ENCODE measurements at places on chromosomes 2 and 18.
A peak's percentile ranks its signal among the peaks of the same experiment; 100 is the strongest.

DNA sequence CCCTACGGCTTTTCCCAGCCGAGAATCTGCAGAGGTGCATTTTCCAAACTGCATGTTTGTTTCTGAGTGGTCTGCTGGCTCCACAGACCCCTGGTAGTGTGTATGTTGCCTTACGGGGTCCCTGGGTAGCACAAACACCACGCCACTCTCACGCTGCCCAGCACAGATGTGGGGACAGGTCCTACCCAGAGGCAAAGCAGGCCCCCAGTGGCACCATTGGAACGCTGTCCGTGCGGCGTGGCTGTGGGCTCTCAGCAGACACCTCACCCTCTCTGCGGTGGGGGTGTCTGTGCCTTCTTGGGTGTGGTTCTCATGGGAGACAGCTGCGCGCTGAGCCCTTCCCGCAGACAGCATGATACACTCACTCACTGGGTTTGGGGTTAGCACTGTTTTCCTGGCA lies 137.4 kb downstream of the NFATC1 start:
- DNase-seq: no peak

DNA sequence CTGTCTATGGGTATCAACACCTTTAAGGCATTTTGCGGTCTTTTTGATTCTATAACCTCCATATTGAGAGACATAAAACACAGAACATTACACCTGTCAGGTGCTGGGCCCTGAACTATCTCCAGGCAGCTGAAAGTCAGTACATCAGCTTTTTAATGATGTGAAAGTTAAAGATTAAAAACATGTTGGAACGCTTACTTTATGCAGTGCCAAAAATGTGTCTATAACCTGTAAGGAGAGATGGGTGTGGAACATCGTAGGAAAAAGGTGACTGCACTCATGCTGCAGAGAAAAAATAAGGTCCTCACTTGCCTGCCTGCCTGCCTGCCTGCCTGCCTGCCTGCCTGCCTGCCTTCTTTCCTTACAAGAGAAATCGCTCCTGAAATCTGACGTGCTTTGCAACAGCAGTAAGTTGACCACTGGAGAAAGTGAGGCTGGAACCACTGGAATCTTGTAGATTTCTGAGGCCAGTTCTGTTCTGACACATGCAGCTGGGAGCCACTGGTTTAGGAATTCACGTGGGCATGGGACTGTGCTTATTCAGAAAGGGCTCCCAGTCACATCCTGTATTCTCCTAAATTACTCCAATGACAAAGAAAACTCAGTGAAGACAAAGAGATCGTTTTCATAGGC lies 34.1 kb downstream of the BCL11A start:
- DNase-seq: no peak

GRCh38 chr2:152550386-152550785 lies 166.9 kb downstream of the PRPF40A start:
- no peak for DNase-seq

GRCh38 chr18:66662632-66663031 lies 58.7 kb upstream of the CDH19 start:
- no peak for DNase-seq

- DNase-seq: no peak
These were observed 25.9 kb upstream of the GCC2 start for GRCh38 chr2:108423067-108423466.

- DNase-seq: no peak
These were observed 196.0 kb downstream of the ZEB2 start for GRCh38 chr2:144323946-144324345.

- no peak for DNase-seq
These were observed 148.7 kb downstream of the RAPGEF4 start for GRCh38 chr2:172884336-172884735.

DNA sequence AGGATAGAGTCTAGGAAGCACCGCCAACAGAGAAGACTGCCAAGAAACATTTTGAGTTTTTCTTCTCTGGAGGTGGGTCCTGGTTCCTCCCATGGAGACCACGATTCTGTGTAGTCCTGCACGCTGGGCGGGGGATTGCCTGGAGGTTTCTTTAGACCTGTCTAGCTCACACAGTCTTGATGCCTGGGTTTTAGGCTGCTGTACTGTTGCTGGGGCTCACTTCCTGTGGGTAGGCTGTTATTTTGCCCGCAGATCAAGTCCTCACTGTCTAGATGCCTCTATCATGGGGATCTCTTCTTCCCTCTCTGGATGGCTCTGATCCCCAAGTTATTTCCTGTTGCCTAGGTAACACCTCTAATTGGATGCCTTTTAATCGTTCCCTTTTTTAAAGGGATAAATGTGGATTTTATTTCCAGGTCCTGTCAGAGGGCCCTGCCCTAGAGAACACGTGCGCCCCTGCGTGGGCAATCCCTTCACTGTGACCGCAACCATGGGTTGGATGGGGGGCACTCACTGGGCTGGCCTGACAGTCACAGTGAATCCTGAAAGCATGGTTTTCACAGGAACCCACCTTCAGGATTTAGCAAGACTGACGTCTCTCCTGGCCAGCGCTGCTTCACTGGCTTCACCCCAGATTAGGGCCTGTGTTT lies 115.7 kb downstream of the MSH2 start:
- DNase-seq: no peak

DNA sequence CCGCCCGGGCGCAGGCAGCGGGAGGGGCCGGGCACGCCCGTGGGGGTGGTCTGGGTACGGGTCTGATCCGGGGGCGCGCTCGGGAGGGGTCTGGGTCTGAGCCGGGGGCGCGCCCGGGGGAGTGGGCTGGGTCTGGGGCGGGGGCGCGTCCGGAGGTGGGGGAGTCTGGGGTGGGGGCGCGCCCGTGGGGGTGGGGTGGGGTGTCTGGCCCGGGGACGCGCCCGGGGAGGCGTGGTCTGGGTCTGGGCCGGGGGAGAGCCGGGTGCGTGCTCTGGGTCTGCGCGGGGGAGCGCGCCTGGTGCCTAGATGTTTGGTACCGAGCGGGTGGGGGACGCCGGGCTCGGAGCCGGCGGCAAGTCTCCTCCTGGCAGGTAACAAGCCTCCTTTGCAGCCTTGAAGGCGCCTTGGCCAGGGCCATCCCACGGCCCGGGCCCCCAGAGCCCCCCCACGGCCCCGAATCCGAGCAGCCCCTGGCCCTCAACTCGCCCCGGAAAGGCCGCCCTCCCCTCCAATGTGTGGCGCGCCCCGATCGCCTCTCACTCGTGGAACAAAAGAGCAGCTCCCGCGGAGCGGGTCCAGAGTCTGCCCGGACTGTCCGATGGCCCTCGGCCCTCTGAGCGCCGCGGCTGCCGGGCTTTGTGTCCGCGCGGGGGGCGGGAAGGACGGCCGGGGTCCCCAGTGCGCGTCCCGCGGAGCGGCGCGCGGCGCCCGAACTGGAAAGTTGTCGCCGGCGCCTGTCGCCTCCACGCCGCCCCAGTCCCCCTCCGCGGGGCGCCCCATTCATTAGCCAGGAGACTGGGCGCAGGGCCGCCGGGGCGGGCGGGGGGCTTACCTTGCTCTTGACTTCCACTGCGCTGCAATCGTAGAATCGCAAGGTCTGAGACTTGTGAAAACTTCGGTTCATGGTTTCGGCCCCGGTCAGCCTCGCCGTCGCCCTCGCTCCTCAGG lies 595 bp downstream of the PARD6G start:
- no peak for DNase-seq

DNA sequence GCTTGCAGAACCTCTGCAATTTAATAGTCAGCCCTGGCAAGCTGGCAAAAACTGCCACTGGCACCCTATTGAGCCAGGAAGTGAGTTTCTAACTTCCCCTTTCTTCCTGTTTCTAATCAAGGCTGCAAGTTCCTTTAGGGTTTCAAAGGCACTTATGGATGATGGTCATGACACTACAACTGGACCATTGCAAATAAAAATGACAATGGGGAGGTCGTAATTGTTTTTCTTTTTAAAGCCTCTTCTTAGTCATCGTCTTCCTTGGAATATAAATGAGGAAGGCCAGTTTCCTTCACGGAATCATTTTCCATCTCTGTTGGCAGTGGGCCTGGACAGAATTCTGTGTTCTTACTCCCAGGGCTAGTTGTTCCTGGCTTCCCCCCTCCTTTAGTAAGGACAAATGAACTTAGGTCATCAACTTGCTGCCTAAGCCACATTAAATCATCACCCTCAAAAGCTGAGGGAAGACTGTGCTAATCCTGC lies 35.8 kb downstream of the SH3RF3 start:
- DNase-seq: no peak

GRCh38 chr2:56474412-56475158 lies 290.8 kb downstream of the CCDC85A start:
- no peak for DNase-seq

GRCh38 chr2:83081826-83082690 lies 1377.0 kb downstream of the SUCLG1 start:
- DNase-seq: no peak

DNA sequence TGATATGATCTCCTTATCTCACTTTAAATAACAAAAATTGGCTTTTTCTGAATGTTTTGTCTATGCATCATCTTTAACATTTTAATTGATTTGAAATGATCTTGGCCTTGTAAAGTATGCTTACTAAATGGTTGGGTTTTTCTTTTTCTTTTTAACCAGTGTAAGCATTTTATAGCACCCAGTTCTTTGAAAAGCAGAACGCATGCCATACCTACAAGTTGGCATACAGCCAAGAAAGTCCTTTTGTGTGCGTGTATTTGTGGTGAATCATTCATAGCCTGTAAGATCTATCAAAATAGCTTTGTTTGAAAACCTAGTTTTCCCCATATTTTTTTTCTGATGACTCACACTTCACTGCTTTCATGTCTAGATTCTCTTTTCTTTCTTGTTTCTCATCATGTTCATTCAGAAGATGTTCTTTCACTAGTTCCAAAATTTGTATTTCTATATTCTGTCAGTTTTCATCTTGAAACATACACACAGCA lies 4.1 kb upstream of the VRK2 start:
- peak; percentile 24 for DNase-seq

DNA sequence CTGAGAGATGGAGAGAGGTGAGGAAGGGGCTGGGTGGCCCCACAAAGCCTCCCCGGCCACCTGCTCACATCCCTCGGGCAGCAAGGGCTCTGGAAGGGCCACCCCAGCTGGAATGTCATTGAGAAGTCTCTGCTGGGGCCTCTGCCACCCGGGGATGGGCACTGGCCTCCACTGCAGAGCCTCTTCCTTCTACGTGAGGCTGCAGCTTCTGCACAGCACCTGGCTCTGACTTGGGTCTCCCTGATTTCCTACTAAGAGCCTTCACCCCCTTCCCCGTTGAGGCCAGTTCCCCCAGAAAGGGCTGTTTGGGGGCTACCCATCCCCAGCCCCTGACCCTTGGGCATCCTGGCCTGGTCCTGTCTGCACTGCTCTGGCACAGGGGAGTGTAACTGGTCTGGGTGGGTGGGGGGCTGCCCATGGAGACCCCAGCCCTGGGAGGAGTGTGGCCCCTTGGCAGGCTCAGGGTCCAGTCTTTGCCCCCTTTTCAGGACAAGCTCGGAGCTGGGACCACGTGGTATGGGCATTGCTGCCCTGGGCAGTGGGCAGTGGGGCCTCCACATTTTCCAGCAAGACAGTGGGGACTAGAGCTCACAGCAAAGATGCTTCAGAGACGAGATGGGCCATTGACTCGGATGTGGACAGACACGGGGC lies 5.6 kb downstream of the PDCD1 start:
- no peak for DNase-seq

DNA sequence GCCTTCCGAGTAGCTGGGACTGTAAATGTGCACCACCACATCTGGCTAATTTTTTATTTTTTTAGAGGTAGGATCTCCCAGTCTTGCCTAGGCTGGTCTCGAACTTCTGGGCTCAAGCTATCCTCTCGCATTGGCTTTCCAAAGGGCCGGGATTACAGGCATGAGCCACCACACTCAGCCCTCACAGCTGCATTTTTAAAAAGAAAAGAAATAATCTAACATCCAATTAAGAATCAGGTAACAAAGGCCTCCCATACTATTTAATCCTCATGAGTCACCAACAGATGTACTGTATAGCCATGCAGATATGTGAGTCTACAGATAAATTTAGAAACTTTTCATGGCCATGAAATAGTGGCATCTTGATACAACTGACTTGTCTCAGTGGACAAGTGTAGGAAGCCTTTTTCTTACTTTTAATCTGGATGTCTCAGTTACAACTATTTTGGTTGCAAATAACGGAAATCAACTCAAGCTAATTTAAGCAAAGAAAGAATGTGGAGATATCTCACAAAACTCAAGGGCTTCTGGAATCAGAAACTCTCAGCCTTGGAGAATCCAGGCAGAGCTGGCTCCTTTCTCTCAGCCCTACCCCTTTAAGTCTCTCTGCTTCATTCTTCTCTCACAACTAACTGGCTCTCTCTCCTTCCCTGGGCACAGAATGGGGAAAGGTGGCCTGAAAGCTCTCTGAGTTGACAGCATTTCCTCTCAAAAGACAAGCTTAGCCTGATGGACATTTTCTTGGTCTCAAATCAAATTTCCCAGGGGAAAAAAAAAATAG lies 12.8 kb upstream of the PPM1B start:
- no peak for DNase-seq

GRCh38 chr2:237636578-237636977 lies 9.2 kb downstream of the LRRFIP1 start:
- DNase-seq: no peak

- no peak for DNase-seq
These were observed 110.5 kb downstream of the TCF4 start for GRCh38 chr18:55477499-55477859.

GRCh38 chr2:144143294-144144151 lies 376.4 kb downstream of the ZEB2 start:
- no peak for DNase-seq

DNA sequence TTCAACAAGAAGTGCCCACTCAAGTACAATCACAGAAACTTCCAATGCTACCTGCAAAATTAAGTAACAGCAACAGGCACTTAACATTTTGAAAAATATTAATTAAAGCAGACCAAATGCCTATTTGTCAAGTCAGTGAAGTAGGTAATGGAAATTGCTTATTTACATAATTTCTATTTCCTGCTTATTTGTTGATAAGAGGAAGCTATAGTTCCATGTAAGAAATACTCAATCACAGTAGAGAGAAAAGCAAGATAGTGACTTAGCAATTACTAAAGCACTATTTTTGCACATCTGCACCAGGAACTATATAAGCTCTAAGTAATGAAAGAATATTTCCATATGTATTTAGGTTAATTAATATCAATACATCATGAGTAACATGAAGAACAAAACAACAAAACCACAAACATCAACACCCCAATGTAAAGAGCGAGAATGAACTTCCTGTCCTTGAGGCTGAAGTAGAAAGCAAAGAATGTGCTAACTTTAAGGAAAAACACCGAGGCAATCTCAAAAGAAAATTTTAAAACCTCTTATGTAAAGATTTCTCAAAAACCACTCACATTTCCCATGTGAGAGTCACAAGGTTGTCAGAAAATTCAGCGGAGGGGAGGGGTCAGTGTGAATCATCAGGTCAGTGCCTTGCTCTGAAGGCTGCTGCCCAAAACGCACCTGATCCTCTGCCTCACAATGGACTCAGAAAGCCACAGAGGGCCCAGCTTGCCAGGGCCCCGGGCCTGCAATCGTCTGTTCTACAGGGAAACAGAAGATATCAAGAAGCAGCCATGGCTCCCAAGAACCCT lies 12.5 kb downstream of the NPC1 start:
- DNase-seq: peak; percentile 17

- no peak for DNase-seq
These were observed 16.3 kb downstream of the DYNC2LI1 start for GRCh38 chr2:43790147-43790546.

DNA sequence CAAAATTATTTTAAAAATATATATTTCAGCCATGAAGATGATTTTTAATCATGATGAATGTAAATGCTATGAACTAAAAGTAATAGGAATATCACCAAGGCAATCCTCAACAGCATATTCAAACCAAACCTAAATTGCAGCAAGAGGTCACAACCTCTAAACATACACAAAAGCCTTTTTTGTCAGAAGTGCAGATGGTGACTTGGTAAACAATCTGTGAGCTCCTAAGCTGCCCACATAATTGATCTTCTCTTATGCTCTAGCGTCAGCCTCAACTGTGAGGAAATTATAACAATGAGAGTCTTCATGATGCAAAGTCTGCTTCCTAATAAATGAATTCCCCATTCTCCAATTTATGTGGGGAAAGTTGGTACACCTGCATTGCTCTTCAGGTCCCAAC lies 113.2 kb downstream of the TSN start:
- no peak for DNase-seq
